ENCODE measurements at places on chromosomes 13 and 19.

- DNase-seq, result no peak
These were observed 330.4 kb upstream of the NBEA start for GRCh38 chr13:34611671-34612070.

- no peak for DNase-seq
These were observed 15.0 kb upstream of the ZNF527 start for GRCh38 chr19:37355901-37356300.

- DNase-seq, result no peak
These were observed 43.6 kb downstream of the ARHGAP35 start for GRCh38 chr19:46904114-46905060.

DNA sequence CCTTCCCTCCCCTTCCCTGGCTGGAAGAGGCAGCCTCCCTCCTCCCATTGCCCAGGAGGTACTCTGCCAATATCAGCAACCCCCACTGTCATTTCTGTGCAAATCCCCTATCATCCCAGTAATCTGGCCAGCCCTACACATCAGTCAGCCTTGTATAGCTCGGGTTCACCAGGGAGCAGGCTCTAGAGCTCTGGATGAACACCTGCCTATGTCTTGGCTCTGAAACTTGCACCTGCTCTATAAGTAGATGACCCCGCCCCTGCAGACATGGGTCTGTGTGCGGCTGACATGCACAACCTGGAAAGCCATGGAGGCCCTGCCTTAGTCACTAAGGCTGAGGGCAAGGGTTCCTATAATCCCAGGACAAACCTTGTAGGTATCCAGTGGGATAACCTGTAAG is 1042.9 kb downstream of the UQCRFS1 start:
- DNase-seq, result no peak

GRCh38 chr19:844546-844971 is 3.8 kb downstream of the PRTN3 start:
- DNase-seq, result no peak

GRCh38 chr19:10006335-10006708 is 4.0 kb downstream of the COL5A3 start:
- no peak for DNase-seq

- no peak for DNase-seq
These were observed 36.7 kb upstream of the SOHLH2 start for GRCh38 chr13:36251017-36251416.
